Activated CD8-positive, alpha-beta memory T cell treated with anti-CD3 and anti-CD28 coated beads for 4 hours (primary cell): ENCODE measurements at places on chromosomes 2 and 18.

GRCh38 chr2:46689993-46690392 is 210.6 kb downstream of the TMEM247 start:
- no peak for DNase-seq

DNA sequence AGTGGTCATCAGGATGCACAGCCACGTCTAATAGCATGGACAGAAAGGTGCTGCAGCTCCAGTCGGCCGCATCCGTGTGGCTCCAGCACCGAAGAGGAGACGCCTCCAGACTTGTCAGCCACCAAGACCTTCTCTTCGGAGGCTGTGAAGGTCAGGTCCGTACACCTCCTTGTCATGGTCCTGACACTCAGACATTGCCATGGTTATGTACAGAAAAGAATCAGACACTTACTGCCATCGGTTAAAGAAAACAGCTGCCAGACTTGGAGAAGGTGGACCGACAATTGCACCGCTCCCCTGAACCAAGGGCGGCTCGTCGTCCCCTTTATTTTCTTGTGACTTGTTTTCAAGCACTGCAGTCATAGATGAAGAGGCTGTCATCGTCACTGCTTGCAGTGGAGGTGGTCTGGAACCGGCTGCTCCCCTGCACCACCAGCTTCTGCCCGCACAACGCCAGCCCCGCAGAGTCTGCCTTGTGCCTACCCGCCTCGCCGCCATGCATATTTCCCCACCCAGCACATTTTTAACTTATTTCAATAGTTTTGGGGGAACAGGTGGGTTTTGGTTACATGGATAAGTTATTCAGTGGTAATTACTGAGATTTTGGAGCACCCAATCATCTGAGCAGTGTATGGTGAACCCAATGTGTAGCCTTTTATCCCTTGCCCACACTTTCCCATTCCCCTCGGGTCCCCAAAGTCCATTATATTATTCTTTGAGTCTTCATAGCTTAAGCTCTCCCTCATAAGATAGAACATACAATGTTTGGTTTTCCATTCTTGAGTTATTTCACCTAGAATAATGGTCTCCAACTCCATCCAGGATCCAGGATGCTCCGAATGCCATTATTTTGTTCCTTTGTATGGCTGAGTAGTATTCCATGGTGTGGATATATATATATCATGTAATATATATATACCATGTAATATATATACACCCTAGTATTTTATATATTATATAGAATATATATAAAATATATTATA is 18.1 kb downstream of the FBXO48 start:
- DNase-seq, result no peak

GRCh38 chr2:179274749-179275148 is 10.1 kb upstream of the SESTD1 start:
- DNase-seq, result no peak

DNA sequence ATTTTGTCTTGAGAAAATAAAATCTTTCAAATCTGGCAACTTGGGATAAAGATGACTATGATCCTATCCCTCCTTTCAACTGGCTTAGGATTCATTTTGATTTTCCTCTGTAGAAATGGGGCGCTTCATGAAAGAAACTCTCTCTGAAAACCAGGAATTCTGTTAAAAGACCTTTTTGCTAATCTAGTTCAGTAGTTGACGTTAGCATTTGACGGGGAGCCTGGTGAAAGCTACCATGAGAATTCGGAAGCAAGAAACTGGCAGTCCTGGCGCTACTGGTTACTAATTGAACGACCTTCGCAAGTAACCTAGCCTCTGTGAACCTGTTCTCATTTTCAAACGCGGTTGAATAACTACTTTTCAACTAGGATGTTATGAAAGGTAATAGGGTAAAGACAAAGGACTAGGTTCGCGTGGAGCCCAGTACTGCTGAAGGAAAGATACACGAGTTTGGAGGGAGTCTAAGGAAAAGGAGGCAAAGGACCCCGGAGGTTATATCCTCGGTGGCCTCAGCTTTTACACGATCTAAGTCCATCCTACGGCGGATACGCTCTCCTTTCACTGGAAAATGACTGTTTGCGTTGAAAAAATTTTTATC is 604 bp upstream of the STK11IP start:
- no peak for DNase-seq

DNA sequence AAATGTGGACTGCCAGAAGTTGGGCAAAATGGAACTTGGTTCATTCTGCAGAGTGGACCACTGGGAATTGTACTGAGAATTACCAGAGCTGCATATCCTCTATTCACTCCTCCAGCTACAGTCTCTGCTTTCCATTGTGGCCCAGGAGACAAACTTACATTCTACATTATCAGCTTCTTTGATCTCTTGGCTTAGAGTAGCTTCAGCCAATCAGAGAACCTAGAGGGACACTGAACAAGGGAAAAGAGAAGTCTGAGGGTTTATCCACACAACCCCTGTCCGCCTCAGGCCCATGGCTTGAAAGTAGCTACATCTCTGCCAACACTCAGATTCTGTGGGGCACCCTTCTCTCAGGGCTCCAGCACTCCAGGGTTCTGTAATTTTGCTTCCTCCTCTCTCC is 251.1 kb downstream of the TRIB2 start:
- DNase-seq, result no peak

DNA sequence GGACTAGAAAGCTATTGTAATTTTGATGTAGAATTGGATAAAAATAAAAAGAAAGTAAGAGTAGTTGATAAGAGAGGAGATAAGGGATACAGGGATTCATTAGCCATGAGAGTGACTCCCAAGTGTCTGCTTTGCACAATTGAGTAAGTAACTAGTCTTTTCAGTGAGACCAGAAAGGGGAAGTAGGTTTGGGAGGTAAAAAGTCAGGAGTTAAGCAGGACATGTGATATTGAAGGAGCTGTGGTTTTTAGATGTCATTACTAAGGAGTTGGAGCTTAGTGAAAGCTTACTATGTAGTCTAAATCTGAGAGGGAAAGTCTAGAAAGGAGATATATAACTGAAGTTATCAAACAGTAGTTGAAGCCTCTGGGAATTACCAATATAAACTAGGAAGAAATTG is 93.4 kb downstream of the SLC5A7 start:
- DNase-seq, result no peak

DNA sequence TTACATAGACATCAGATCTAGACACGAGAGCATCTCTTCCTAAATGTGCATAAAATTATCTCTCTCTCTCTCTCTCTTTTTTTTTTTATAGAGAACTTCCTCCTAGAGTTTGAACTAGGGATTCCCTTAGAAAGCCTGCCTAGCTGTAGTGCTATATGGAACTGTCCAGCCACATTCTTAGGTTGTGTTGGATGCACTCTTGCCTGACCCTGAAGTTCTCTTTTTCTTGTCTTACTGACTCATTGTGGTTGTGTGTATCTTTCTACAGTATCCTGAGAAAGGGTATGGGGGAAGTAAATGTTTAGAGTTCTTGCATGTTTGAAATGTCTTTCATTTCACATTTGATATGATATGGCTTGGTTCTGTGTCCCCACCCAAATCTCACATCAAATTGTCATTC is 368.2 kb downstream of the CDH2 start:
- DNase-seq, result no peak

- DNase-seq, result no peak
Measured at GRCh38 chr2:197174539-197175094, 136.0 kb downstream of the ANKRD44 start.

- DNase-seq, result no peak
Measured at GRCh38 chr2:217553202-217553601, 449.6 kb downstream of the TNS1 start.

DNA sequence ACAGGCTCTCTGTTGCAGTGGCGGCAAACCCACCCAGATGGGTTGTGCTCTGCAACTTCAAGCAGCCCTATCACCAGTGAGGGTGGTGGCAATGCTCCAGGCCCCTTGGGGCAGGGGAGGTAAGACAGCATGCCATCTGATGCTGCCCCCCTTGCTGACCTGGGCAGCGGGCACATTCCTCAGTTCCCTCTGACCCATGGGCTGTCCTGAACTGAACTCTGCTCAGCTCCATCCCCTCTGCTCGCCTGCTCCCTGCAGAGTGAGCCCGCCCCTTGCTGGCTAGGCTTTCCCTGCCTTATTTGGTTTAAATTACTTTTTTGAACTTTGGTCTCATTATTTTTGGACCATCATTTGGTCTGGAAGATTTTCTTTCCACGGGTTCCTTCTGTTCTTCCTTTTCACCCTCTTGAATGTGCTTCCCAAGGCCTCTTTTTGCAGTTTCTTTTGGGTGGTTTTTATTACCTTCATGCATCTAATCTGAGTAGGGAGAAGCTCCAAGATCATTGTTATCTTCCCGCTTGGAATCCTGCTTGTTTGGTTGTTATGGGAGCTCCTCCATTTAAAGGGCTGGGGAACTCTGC is 565.4 kb downstream of the TNS1 start:
- DNase-seq, result no peak

DNA sequence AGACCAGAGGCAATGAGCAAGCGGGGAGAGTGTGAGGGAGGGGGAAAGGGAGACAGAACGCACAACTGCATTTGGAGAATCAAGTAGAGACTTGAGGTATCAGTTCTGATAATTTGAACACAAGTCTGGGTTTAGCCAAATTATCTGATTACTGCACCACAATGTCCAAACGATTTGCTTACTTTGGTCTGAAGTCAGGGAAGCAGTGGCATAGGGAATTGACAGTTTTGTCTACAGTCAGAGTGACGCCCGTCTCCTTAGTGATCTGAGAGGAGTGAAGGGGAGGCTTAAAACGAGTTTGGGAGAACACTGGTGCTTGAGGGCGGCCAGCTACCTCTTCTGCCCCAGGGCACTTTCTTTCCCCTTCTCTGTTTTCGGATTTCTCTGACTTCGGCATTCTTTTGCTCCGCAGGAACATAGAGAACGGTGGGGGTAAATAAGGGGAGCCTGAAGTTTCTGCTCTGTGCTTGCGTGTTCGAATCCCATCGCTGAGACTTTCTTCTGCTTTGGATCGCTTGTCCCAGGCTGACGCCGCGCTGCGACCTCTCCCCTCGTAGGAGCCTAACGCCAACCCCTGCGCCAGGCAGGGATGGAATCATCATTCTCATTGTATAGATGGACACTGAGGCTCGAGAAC is 2.9 kb upstream of the DLX2 start:
- no peak for DNase-seq

- no peak for DNase-seq
Measured at GRCh38 chr18:27921392-27921791, 255.5 kb downstream of the CDH2 start.

DNA sequence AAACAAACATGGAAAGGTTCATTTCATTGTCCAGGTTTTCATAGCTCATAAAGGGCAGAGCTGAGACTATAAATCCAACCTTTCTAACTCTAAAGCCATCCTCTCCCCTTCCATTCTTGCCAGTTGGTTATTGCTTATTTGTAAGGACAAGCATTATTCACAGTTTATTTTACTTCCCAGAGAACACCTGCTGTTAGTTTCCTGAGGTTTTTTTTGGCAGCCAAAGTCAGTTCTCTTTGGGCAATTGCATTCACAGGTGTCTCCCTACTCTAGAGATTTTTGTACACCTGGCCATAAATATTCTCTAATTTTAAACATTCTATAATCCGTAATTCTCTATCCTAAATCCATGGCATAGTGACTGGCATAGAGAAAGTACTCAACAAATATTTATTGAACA is 87.3 kb upstream of the SPHKAP start:
- DNase-seq, result no peak

- DNase-seq, result no peak
Measured at GRCh38 chr2:63051042-63051794, 588 bp downstream of the OTX1 start.

- DNase-seq, result no peak
Measured at GRCh38 chr2:48434101-48434500, 95.9 kb upstream of the STON1 start.
